DMS153 (cell line): ENCODE measurements at places on chromosomes 5 and 9.

DNA sequence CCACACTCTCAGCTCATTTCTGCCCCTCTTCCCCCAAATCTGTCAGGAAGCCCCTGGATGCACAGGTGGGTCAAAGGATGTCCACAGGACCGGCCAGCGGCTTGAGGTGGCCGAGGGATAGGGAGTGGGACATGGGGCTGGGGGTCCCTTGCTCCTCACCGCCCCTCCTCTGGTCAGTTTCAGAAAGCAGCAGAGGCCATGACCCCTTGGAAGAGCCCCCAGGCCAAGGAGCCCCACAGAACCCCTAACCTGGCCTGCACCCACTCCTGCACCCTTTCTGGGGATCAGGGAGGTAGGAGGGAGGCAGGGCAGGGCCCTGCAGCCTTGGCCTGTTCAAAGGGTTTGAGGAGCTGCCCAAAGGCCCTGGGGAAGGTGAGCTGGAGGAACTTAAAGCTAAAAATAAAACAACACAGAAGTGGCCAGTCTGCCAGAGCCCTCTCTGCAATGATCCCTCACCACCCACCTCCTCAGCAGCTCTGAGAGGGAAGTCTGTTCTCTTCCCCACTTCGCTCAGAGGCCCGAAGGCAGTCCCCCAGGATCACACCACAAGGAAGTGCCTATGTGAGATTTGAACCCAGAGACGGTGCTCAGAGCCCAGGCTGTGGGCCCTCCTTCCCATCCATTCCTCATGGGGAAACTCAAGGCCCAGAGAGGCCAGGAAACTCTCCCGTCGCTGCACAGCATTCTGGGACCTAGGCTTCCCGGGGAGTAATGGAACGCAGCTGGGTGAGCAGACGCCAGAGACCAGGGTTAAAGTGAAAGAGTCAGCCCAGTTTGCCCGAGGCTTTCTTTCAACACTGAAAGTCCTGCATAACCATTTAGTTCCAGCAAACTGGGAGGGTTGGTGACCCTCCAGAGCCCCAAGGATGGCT, 910 bp downstream of the ENG start:
- DNase-seq, result no peak

- no peak for DNase-seq
Observed at GRCh38 chr9:117120061-117120460, 294.8 kb downstream of the ASTN2 start.

DNA sequence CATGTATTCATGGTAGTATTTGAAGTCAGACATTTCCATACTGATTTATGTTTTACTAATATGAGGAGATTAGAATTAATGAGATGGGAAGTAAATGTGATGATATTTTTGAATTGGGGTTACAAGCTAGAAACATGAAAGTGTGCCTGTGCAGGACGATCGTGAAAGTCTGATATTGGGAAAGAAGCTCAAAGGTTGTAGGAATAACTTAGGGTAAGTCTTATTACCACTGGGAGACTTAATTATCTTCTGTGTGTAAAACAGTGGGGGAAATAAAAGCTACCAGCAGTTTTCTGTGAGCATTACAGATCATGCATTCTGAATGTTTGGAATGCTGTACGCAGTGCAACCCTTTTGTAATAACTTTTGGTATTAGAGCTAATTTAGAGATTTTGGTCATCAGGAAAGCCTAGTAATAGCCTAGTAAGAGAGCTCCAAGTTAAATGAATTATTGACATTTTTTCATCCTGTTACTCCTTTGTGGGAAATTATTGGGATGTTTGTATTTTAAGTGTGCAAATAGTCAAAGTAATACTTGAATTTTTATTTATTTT, 153.9 kb downstream of the PCSK5 start:
- no peak for DNase-seq

- no peak for DNase-seq
Observed at GRCh38 chr5:138402640-138403039, 36.2 kb upstream of the REEP2 start.

GRCh38 chr5:141402553-141403243, at the start of gene PCDHGA9:
Gene PCDHGA9 (plus strand): TSS chr5:141402778. CDS start chr5:141402953, 175 bp downstream.
- DNase-seq, result no peak

DNA sequence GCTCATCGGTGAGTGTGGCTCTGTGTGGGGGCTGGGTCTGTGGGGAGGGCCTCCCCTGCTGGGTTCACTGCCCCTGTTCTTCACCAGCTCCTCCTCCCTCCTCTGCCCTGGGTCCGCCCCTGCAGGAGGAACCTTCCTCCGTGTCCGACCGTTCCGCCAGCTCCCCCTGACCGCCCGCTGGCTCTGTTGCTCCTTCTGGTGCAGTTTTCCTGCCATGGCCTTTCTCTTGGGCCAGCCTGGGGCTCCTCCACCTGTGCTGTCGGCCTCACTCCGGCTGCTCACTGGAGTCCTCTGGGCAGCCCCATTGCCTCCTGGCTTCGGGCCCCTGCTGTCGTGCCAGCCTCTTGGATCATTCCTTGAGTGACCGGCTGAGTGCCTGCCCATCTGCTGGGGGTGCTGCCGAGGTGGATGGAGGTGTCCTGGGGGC, 12.3 kb downstream of the RNU6ATAC start:
- DNase-seq, result no peak

GRCh38 chr5:90916947-90917800, 358.6 kb downstream of the ADGRV1 start:
- DNase-seq, result no peak
